ENCODE measurements at places on chromosomes 1 and 21. TPM values are rescaled to one million over a fixed set of nuclear protein-coding genes. Genes with fewer than 3 reads are reported as not detected.

DEGS1 gene
- 43.5 TPM for total RNA-seq

SPRR1A gene
- total RNA-seq, result not detected

S100A7A gene
- total RNA-seq, result not detected

CNKSR1 gene
- total RNA-seq, result 1.2 TPM

ANGPTL1 gene
- total RNA-seq, result 5.1 TPM

GRCh38 chr21:39313042-39313570, 326 bp downstream of the BRWD1 start:
- no peaks in the 10 kb centered on the region for H3K36me3 ChIP-seq
- peak overlapping the region; percentile 81 for H3K4me3 ChIP-seq
- peak overlapping the region; percentile 99 for H3K27ac ChIP-seq
- H3K4me1 ChIP-seq, result peaks cover 8% of the 10 kb centered on the region

DNA sequence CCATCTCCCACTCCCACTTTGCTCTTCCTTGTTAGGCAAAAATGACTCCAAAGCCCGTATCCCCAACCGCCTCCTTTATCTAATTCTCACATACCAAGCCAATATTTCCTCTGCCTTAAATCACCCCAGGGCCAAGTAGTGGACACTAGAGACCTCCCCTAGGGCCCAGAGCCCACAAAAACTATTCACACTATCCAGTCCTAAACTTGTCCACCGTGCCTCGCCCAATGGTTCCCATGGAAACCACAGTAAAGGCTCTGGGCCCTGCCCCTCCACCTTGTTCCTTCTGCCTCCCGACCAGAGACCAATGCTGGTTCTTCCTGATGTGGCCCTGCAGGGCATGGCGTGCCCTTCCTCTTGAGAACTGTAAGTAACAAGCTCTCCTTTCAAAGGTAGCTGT, 11.8 kb downstream of the CFAP107 start:
- no peaks in the 10 kb centered on the region for H3K36me3 ChIP-seq
- no peak overlapping the region for H3K27ac ChIP-seq
- H3K27me3 ChIP-seq, result no peaks in the 10 kb centered on the region

DNA sequence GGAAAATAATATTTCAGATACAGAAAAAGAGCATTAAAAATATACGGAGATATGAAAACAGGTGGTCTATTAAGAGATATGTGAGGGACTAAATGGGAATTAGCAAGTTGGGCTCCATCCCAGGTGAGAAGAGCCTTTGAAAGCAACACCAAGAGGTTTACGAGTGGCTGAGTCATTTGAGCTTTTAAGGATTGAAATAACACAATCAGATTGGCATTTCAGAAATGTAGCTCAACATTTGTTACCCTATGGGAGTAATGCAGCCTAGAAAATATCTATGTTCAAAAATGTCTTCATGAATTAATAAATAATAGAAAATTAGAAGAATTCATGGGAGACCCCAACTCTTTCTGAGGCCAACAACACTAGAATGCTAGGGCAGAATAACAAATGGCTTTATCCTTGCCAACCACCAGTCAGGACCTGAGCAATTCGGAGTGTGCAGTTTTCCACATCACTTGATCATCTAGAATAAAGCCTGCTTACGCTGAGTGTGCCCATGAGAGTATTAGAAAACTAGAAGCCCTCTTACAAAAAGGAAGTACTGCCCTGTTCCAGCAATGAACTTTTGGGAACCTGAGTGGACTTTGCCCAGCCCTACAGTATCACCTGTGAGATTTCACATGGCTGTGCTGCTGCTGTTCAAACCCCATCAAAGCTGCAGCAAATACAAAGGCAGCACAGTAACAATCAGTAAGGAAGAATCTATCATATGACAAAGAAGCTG, 538.0 kb upstream of the CAMK1G start:
- H3K27ac ChIP-seq, result no peak overlapping the region
- H3K4me1 ChIP-seq, result peaks cover 4% of the 10 kb centered on the region
- DNase-seq, result no peak
- no peaks in the 10 kb centered on the region for H3K27me3 ChIP-seq
- no peaks in the 10 kb centered on the region for H3K36me3 ChIP-seq
- H3K4me3 ChIP-seq, result no peak overlapping the region
